ENCODE measurements at places on chromosomes 5 and 9.
A peak's percentile ranks its signal among the peaks of the same experiment; 100 is the strongest.

GRCh38 chr9:111928359-111928720 is 31.7 kb downstream of the UGCG start:
- DNase-seq = no peak

DNA sequence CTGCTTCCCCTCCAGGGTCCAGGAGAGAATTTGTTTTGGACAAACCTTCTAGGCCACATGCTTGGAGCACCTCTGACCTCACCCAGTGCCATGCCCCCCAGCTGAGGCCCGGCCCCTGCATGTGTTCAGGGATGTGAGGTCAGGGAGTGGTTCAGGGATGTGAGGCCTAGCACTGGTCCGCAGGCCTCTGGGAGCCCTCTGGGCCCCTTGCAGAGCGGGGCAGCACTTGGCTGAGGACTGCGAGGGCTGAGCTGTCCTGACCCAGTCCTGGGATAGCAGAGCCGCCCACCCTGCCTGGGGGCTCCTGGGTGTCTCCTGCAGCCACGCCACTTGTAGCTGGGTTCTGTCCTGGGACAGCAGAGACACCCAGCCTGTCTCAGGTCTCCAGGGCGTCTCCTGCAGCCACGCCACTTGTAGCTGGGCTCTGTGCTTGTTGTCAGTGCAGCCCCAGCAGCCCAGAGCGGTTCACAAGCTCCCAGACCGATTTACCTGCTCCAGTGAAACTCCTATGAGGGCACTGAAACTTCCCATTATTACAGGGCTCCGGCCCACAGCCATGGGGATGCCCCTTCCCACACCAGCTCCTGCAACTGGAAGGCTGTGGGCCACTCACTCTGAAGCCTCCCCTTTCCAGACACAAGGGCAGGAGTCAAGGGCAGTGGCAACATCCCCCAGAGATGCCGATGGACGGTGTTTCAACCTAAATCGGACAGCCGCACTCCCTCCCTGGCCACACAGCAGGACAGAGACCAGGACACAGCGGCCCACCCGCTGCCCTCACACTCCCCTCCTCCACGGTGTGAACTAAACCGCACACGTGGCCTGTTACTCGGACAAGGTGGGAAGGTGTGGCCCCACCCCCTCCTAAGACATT is 5.4 kb upstream of the CEP72 start:
- no peak for DNase-seq

DNA sequence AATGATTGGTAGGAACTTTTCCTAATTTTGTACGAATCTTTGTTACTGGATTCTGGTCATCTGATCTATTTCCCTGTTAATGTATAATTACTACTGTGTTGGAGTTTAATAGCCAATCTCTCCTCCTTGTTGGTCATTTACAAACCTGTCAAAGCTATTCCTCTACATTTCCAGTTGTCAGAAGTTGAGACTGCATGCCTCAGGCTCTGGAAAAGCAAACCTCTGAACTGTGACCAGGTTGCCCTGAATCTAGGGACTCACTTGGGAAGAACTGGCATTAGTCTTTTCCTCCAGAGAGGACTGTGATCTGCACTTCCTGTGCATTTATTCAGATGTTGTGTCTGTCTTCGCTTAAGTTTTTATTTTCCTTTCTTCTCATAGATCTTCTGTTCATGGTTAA is 16.1 kb downstream of the PDLIM4 start:
- no peak for DNase-seq

- DNase-seq = peak; percentile 84
These were observed 28.4 kb upstream of the SLC12A7 start for GRCh38 chr5:1140171-1140817.

DNA sequence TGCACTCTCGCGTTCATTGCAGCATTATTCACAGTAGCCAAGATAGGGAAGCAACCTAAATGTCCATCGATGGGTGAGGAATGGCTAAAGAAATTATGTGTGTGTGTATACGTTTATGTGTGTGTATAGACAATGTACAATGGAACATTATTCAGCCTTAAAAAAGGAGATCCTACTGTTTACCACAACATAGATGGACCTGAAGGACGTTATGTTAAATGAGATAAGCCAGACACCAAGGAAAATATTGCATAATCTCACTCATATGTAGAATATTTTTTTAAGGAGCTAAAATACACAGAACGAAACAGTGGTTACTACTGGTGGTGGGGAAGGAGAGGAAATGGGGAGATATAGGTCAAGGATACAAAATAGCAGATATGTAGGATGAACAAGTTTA is 2.4 kb downstream of the KIF2A start:
- DNase-seq = no peak

DNA sequence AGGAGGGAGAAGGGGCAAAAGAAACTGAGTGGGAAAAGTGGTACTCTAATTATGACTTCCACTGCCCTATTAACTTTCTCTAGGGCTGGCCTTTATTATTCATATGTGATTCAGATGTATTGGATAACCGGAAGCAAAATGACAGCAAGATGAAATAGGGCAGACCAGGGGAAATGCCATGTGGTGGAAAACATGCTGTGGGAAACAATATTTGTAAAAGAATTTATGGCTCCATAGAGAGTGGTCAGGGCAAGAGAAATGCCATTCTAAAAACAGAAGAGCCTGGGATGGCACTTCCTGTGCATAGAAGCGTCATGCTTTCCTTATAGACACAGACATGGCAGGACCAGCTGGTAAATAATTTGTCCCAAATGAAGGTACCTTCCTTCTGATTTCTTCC is 67.7 kb downstream of the MEGF10 start:
- DNase-seq = no peak

Data from BE2C (cell line).